ENCODE measurements at places on chromosomes 7 and 10.
A peak's percentile ranks its signal among the peaks of the same experiment; 100 is the strongest.

DNA sequence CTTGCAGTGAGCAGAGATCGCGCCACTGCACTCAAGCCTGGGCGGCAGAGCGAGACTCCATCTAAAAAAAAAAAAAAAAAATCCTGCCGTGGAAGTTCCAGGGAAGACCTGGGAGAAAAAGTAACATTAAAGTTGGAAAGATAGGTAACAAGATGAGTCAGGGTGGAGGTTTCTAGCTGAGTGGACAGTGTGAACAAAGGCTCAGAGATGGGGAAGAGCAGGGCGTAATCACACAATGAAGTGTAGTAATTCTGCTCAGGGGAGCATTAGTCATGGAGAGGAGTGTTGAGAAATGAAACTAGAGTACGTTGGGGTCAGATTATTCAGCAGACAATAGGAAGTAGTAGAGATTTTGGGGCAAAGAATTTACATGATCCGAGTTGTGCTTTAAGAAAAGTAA, 21.6 kb upstream of the WASL start:
- DNase-seq = no peak

DNA sequence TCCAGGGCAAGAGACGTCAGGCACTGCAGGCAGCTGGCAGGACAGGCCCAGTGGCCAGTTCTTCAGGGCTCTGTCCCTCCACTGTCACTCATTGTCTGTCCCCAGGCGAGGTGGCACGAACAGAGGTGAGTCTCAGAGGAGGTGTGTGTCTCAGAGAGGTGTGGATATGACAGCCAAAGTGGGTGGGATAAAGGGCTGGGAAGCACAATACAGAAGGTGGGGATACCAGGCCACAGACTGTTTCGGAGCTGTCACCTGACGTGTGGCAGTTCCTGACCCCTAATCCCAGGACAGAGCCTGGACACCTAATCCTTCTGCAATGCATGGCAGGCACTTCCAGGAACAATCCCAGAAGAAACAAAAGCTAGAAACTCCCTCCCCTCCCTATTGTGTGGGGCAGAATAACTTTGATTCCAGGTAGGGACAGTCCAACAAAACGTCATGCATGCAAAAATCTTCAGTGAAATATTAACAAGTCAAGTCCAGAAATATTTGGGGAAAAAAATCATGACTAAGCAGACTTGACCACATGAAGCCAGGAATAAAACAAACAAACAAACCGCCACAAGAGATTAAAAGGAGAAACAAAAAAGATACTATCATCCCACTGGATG, 11.6 kb downstream of the KLRG2 start:
- no peak for DNase-seq

- DNase-seq = no peak
Observed at GRCh38 chr7:17380736-17381662, 82.5 kb downstream of the AHR start.

GRCh38 chr7:136925044-136925443, 56.6 kb downstream of the CHRM2 start:
- no peak for DNase-seq

DNA sequence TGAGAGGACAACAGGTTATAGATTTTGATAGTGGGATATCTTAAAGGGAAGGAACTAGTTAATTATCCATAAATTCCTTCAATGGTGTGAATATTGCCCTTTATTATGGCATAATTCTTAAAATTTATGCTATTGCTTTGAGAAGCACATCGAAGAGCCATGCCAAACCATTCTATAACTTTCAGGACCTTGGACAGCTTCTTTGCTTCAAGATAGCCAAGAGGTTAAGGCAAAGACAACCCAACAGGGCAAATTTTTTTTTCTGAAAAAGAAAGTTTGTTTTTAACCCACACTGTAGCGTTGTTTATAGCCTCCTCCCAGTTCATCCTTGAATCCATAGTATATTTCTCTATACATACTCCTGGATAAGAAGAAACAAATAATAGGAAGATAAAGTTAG, 103.2 kb downstream of the NRG3 start:
- no peak for DNase-seq

DNA sequence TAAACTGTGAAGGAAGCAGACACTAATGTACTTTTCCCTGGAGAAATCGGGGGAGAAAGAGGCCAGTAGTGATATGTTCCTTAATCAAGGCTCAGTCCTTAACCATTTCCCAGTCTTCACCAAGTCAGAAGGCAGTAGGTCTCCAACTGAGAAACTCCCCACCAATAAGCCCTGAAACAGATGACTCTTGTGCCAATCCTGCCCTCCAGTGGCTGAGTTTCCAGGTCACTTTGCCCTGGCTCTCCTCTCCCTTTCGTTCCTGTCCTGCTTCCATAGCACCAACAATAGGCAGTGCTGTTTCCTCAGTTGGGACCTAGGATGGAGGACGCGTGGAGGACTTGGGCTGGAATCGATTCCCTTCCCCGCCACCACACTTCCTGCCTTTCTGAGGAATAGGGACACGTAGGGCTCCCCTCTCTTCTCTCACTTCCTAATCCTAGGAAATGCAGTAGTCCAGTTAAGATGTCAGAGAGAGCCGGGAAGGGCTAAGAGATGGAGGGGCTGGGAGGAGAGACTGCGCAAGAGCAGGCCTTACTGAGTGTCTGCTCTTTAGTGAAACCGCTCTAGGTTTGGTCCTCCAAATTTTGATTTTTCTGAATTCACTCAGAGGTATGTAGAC, 23.4 kb downstream of the ATOH7 start:
- no peak for DNase-seq

DNA sequence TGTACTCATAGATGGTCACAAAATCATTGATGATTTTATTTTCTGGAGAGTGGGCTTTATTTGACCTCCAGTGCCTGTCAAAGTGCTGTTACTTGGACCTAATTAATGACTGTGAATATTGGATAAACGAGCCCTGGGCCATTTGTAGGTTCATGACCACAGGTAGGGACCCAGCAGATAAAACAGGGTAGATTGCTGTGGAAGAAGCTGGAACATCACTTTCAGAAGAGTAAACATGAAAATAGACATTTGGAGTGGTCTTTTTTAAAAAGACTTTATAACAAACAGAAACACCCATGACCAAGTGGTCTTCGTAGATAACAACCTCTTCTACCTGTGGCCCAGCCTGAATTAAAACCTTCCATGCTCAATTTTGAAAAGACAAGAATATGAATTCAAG, 472.8 kb upstream of the MKI67 start:
- no peak for DNase-seq

- no peak for DNase-seq
Observed at GRCh38 chr7:30980751-30981150, 17.0 kb downstream of the GHRHR start.

- no peak for DNase-seq
Observed at GRCh38 chr10:59700709-59701108, 8.9 kb downstream of the SLC16A9 start.

DNA sequence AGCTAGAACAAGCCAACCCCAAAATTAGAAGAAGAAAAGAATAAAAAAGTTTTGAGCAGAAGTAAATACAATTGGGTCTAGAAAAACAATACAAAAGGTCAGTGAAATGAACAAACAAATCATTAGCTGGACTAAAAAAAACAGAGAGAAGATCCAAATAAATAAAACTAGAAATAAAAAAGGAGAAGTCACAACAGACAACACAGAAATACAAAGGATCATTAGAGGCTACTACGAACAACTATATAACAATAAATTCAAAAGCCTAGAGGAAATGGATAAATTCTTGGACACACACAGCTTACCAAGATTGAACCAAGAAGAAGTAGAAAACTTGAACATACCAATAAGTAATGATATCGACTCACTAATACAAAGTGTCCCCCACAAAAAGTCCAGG, 13.4 kb upstream of the ADRA2A start:
- no peak for DNase-seq

GRCh38 chr10:124353091-124353815, 65.5 kb downstream of the OAT start:
- no peak for DNase-seq

DNA sequence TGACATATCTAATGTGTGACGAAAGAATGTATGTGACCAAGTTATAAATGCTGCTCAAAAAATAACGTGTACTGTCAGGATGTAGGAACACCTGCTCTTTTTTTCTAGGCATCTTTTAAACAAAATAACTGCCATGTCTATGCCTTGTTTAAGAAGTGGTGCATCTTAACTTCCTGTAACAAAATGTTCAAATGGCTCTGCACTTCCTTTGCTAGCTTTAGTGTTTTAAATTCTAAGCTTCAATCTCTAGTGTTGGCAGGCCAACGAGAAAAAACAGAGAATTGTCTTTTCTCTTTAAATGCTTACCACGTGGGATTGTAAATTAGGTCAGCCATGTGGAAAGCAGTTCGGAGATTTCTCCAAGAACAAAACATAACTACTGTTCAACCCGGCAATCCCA, 14.6 kb upstream of the PDSS1 start:
- DNase-seq = peak; percentile 67

GRCh38 chr7:4010923-4011656, 671.0 kb upstream of the FOXK1 start:
- no peak for DNase-seq

DNA sequence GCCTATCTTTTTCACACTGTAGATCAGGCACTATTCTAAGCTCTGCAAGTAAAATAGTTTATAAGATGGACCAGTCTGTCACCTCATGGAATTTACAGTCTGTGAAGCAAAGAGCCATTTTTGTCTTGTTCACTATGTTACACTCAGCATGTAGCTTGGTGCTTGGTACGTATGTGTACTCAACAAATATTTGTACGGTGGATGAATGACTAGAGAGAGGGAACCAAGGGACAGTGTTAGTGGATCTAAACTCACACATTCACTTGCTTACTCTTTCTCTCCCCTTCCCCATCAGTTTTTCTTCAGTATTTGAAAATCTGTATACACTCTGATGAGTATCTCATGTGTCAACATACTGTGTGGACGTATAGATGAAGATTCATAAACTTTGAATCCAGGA, 45.9 kb downstream of the PTF1A start:
- DNase-seq = no peak

GRCh38 chr10:127346604-127347003, 150.2 kb upstream of the INSYN2A start:
- no peak for DNase-seq

- no peak for DNase-seq
Observed at GRCh38 chr10:49323171-49323895, 24.4 kb downstream of the C10orf71 start.

GRCh38 chr10:92480413-92480812, 93.5 kb downstream of the IDE start:
- DNase-seq = no peak

GRCh38 chr7:137953665-137954470, 48.0 kb downstream of the CREB3L2 start:
- no peak for DNase-seq

DNA sequence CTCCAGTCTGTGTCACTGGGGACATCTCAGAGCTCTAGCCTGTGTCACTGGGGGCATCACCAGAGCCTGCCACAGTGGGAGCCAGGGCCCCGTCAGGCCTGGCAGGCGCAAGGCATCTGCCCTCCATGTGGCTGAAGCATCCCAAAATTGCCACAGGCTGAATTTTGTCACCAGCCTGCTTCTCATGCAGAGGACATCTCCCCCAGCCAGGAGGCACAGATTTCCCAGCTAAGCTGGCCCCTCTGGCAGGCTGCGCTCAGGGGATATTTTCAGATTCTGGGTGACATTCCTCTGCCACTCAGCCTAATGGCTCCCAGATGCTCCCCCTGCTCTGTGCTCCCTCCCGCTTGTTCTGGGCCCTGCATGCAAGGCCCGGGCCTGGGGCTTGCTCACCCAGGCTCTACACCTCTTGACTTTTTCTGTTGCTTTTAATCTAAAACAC, 64.6 kb downstream of the COL13A1 start:
- DNase-seq = no peak

- DNase-seq = no peak
Observed at GRCh38 chr7:134996097-134996550, 9.8 kb downstream of the AGBL3 start.

GRCh38 chr7:368651-369475, 78.9 kb downstream of the FOXL3 start:
- peak; percentile 23 for DNase-seq

GRCh38 chr10:18456984-18457383, 194.4 kb downstream of the NSUN6 start:
- DNase-seq = no peak

GRCh38 chr10:113872139-113873030, 17.9 kb downstream of the NHLRC2 start:
- DNase-seq = no peak

GRCh38 chr10:14477408-14477710, 146.6 kb upstream of the FRMD4A start:
- DNase-seq = no peak

GRCh38 chr7:47421456-47421855, 160.5 kb downstream of the TNS3 start:
- no peak for DNase-seq

GRCh38 chr10:124685261-124685660, 58.9 kb downstream of the FAM53B start:
- DNase-seq = no peak

GRCh38 chr10:109203646-109204353, 719.5 kb downstream of the XPNPEP1 start:
- DNase-seq = no peak

- DNase-seq = no peak
Observed at GRCh38 chr7:131331806-131332205, 4.1 kb downstream of the MKLN1 start.

DNA sequence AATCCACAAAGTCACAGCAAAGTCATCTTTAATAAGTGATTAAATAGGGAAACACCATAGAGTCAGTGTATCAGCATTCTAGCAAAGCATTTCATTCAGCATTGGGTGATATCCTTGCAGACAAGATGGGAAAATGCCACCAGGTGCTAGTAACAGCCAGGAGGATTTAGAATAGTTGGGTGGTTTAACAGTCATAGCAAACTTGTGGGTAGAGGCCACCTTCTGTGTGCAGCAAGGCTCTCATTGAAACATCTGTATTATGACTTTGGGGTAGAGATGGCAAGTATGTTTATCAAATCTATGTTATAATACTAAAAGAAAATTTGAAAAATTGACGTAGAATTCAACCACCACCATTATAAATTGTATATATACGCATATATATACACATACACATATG, 26.4 kb upstream of the ADO start:
- no peak for DNase-seq

DNA sequence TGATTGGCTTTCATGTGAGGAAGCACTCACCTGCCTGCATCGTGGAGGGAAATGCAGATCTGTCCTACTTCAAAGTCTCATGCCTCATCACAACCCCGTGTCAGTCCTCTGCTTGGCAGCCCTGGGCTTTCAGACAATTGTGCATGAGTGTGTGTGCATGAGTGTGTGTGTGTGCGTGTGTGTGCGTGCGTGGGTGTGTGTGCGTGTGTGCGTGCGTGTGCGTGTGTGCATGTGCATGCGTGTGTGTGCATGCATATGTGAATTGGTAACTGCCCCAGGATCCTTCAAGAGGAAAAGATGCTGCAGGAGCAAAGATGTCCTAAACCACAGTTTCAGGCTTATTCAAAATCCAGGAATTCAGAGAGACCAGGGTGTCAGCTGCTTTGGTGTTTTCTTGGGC, 71.3 kb downstream of the LANCL2 start:
- no peak for DNase-seq

GRCh38 chr10:11178606-11179515, 161.2 kb downstream of the CELF2 start:
- DNase-seq = peak; percentile 87

GRCh38 chr7:127413962-127414361, 21.5 kb upstream of the ZNF800 start:
- DNase-seq = no peak

Data from CD4-positive, alpha-beta memory T cell (primary cell).